Breast epithelium (tissue), 4 donors: ENCODE measurements at places on chromosomes 13 and 19. TPM values are rescaled to one million over a fixed set of nuclear protein-coding genes. Genes with fewer than 3 reads are reported as not detected.

DNA sequence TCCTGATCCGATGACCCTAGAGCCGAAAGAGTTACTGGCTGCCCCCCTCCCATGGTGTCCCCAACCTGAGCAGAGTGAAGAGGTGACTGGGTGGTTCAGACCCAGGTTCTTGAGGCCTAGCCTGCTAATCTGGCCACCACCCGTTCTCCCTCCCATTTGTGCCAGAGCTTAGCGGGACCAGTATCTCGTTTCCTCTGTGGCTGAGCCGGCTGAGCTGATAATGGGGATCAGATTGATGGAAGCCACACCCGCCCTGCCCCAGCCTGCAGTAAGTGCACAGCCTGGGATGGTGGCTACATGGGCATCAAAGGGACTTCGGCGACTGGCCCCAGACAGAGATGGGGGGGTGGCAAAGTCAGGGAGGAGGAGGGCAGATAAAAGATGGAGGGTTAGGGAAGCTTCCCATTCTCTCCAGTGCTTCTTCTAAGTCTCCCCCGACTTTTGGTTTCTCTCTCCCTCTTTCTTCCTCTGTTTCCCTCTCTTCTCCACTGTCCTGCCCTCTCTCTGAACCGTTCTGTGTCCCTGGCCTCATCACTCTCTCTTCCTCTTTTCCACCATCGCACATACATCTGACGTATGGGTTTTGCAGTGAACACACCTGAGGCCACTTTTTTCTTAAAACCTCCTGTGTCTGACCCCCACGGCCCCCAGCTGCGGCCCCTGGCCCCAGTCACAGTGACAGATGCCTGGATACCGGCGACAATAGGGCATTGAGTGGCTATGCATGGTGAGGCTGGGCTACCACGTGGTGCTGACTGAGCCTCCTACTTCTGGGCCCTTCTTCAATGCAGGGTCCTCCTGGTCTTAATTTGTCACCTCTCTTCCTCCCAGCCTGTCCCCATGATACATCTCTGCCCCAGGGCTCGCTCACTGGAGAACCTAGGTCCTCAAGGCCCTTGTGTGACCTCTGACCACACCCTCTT lies 2.4 kb downstream of the ELAVL3 start:
- peaks cover 18% of the 10 kb centered on the region for H3K27me3 ChIP-seq
- H3K36me3 ChIP-seq: no peaks in the 10 kb centered on the region
- H3K4me3 ChIP-seq: no peak overlapping the region
- no peak for DNase-seq
- H3K27ac ChIP-seq: no peak overlapping the region

DNA sequence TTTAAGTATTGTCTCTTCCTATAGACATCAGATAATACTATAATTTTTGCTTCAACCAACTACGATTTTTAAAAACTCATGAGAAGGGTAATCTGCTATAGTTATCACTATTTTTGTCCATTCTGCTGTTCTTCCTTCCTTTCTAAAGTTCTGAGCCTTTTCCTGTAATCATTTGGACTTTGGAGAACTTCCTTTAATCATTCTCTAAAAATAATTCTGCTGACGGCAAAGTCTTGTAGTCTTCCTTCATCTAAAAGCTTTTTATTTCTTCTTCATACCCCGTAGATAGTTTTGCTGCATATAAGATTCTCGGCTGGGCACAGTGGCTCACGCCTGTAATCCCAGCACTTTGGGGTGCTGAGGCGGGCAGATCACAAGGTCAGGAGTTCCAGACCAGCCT lies 5.1 kb upstream of the FCGBP start:
- no peak overlapping the region for H3K27ac ChIP-seq
- H3K4me1 ChIP-seq: no peaks in the 10 kb centered on the region
- H3K36me3 ChIP-seq: no peaks in the 10 kb centered on the region
- H3K27me3 ChIP-seq: no peaks in the 10 kb centered on the region
- no peak for DNase-seq
- no peak overlapping the region for H3K4me3 ChIP-seq

- H3K4me3 ChIP-seq: peak overlapping the region; percentile 46
- no peaks in the 10 kb centered on the region for H3K27me3 ChIP-seq
These were observed 67.8 kb downstream of the RASA3 start for GRCh38 chr13:114064450-114065140.

DNA sequence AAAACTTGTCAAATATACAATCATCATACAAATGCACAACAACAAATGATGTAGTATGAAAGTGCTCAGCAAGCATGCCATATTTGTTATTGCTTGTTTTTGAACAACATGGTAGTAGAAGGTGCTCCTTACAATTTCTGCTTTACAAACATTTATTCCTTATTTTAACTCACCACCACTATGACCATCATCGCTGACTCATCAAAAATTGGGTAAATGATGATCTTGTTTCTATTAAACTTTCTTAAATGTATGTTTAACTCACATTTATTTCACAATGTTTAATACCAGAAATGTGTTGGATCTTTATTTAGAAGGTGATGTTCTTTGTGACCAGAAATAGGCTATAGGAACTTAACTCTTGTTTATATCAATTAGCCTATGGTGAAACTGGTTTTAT lies 45.5 kb downstream of the KCNRG start:
- no peak overlapping the region for H3K4me3 ChIP-seq
- H3K4me1 ChIP-seq: no peaks in the 10 kb centered on the region
- no peak for DNase-seq
- H3K27ac ChIP-seq: no peak overlapping the region
- H3K36me3 ChIP-seq: no peaks in the 10 kb centered on the region

- DNase-seq: no peak
- H3K4me1 ChIP-seq: no peaks in the 10 kb centered on the region
- no peak overlapping the region for H3K4me3 ChIP-seq
- peaks cover 4% of the 10 kb centered on the region for H3K36me3 ChIP-seq
- no peaks in the 10 kb centered on the region for H3K27me3 ChIP-seq
These were observed 10.4 kb downstream of the DEDD2 start for GRCh38 chr19:42206871-42207755.

GRCh38 chr13:29514720-29515310 lies 80.7 kb downstream of the SLC7A1 start:
- H3K36me3 ChIP-seq: no peaks in the 10 kb centered on the region
- H3K27me3 ChIP-seq: no peaks in the 10 kb centered on the region
- DNase-seq: no peak
- no peak overlapping the region for H3K27ac ChIP-seq
- no peaks in the 10 kb centered on the region for H3K4me1 ChIP-seq

DNA sequence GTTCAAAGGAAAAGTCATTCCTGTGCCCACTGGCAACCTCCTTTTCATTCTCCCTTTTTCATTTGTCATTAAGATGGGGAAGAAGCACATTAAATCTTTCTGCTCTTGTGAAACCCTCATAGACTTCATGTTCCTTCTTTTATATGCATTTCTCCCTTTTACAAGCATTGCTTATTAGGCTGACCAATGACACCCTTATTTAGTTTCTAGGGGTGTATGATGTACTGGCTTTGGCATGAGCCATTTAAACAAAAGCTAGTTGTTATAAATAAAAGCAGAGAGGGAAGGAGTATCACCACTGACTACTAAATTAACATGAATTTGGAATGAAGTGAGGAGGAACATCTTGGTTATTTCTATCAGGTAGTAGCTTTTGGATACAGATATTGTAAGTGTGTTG lies 68.2 kb upstream of the PCDH9 start:
- H3K36me3 ChIP-seq: no peaks in the 10 kb centered on the region
- H3K27ac ChIP-seq: no peak overlapping the region
- no peak for DNase-seq
- H3K4me3 ChIP-seq: no peak overlapping the region
- no peaks in the 10 kb centered on the region for H3K27me3 ChIP-seq

- no peaks in the 10 kb centered on the region for H3K4me1 ChIP-seq
- no peaks in the 10 kb centered on the region for H3K36me3 ChIP-seq
- no peaks in the 10 kb centered on the region for H3K27me3 ChIP-seq
- no peak overlapping the region for H3K4me3 ChIP-seq
These were observed 3.6 kb upstream of the NFILZ start for GRCh38 chr19:8626842-8627241.

- no peak for DNase-seq
- H3K27me3 ChIP-seq: no peaks in the 10 kb centered on the region
- no peaks in the 10 kb centered on the region for H3K4me1 ChIP-seq
- H3K27ac ChIP-seq: no peak overlapping the region
These were observed 11.8 kb upstream of the ZNF175 start for GRCh38 chr19:51559240-51559639.

RETN gene
- total RNA-seq: not detected

GRK1 gene
- not detected for total RNA-seq

FSD1 gene
- 0.88 TPM for total RNA-seq
